Effector CD8-positive, alpha-beta T cell (primary cell): ENCODE measurements at places on chromosomes 3 and 15.

DNA sequence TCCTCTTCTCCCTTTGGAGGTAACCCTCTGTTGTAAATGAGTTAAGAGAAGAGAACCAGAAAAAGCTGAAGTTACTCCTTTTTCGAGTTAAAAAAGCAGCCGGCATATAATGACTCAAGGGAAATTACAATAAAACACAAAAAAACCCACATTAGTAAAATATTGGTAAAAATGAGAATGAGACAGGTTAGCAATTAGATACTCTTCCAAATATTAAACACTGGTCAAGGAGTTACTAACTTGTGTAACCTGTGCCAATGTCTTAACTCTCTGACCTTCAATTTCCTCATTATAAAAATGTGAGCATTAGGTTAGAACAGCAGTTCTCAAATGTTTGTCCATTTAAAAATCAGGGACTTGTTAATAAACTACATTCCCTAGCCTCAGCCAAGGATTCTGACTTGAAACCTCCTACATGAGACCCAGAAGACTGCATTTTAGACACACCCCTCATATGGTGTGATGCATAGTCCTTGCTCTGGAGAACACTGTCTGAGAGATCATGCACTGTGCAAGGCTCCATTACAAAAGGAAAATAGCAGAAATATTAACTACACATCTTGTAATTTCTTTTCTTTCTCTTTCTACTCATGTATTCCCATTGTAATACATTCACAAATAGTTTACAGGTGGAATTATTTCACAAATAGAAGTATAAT is 42.7 kb upstream of the TOP2B start:
- no peak for DNase-seq

DNA sequence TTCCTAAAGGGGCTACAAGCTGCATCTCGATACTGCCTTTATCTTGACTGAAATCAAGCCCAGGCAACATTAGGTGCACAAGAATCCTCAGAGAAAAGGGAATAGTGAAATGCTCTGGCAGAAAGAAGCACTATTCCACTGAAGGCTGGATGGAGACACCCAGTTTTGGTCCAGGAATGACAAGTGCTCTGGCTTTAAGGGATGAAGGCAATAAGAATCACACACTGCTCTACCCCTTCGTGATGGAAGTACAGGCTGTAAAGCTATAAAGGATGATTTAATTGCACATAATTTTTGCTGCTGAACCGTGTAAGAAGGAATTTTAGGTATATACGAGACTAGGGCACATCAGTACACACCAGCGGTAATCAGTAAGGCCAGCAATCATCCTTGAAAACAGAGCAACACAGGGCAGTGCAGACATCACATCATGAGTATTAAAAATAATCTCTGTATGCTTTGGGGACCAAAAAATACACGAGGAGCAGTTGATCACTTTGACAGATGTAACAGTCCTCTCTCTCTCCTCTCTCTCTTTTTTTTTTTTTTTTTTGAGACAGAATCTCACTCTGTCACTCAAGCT is 414.6 kb upstream of the TBL1XR1 start:
- no peak for DNase-seq

DNA sequence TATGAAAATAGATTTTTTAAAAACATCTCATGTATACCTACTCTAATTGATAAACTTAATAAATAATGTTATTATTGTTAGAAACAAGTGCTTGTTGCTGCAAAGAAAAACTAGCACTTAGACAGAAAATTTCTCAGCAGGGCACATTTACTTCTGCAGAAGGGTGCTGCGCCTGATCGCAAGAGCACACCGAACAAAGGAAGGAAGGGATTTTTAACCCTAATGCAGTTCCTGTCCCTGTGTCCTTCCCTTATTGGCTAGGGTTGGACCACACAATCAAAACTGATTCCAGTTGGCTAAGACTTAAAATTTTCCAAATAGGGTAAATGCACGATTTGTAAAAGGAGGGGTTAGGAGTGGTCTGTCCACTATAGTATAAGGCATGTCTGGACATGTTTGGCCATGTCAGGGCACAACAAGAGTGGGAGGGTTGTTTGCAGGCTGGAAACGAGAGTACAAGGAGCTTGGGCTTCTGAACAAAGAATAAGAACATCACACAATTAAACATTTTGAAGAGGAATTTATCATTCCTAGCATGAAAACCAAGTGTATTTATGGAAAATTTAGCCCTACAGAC is 4.7 kb downstream of the DTWD1 start:
- DNase-seq = no peak

GRCh38 chr3:100590114-100590839 is 19.1 kb upstream of the ADGRG7 start:
- peak; percentile 37 for DNase-seq

DNA sequence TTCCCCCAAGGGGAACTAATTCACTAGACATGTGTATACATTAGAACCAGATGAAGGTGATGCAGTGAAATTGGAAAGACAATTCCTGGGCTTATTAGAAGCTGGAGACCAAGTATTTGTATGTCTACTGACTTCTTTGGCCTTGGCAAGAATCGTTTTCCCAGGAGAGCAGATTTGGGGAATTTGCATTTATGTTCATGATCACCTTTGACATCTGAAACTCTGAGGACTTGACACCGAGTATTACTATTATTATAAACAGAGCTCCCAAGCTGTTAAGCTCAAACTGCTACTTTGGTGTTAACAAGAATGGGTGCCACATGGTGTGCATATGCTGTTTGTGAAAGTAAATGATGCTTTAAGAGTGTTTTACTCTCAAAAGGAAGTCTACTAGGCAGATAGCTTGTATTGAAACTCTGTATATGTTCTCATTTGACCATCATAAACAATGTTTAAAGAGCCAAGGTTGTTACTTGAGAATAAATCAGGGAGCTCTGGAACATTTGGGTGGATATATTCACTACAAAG is 519.8 kb upstream of the GOLIM4 start:
- DNase-seq = no peak

DNA sequence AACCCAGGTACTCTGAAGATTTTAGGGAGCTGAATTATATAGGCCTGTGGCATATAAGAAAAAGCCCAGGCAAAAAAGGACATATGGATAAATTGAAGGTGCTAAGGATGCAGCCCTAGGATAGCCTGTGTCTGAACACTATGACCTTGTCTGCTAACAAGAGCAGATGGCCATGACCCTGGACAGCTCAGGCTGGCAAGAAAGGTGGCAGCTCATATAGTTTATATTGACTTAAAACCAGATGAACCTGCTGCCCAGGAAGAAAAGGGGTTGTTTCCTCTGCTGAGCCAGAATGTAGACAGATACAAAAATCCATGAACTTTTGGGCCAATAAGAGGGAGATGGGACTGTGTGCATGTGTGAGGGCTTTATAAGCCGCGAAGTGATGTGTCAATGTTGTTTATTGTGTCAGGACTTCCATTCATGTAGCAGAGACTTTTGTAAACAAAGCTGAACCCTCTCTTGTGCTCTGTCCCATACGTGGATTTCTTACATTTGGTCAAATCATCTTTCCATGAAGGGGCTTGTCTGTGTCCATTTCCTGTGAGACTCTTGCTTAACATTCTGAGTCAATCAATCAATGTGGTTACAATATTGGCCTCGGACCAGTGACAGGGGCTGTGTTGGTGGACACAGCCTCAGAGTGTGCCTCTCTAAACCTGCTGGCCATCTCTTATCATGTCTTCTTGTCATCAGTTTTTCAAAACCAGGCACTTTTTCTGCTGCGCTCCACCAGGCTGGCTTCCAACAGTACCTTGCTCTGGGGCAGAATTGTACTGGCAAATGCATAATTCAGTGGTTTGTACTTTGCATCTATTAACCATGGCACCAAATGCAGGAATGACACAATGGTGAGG is 321.2 kb downstream of the WDR72 start:
- DNase-seq = no peak

DNA sequence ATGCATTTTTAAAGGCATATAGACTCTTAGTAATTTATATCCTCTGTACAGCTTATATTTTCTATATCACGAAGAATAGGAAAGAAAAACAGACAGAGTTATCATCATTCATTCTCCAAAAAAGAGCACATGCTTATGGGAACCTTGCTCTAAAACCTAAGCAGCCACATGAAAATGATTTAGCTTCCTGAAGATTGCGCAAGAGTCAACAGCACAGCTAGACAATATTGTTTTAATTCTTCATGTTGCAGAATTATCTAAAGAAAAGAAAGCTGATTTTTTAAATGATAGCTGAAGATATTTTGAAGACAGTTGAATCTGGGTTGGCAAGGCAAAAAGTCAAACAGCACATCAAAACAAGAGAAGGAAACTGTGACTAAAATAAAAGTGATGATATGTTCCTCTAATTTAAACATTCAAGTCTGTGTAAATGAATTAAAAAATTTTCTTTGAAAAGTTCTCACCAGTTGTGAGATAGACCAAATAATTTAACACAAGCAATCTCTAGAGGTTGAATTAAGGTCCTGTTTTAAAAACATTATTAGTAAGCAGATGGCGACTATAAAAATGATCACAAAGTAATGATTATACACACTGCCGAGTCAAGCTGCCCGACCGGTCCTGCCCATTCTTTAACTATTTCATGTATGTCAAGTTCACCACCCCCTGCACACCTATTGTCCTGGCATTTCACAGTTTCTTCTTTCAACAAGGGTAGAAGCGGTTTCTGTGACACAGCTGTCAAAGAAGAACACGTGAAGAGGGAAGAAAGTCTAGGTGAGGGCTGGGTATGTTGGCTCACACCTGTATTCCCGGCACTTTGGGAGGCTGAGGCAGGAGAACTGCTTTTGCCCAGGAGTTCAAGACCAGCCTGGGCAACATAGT is 74.2 kb upstream of the BHLHE40 start:
- DNase-seq = no peak

DNA sequence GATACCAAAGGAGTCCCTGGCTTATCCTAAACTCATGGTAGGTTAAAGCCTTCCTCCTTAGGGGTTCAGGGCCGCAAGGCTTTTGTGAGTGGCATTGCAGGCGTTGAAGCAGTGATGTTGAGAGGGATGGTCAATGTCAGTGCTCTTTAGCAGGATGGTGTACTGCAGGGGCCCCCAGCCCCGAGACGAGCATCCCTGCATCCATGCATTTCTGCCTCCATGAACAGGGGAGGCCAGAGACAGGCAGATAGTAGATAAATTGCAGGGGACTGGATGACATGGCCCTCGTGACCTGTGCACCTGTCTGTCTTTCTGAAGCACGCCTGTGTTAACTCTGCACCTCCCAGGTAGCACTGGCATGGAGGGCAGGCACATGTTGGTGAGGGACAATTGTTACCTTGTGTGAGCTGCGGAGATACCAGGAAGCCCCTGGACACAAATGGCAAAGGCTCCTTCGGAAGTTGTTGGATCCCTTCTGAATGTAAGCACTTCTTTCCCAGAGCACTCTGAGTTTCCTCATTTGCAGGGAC is 133.5 kb downstream of the SNRPN start:
- no peak for DNase-seq

DNA sequence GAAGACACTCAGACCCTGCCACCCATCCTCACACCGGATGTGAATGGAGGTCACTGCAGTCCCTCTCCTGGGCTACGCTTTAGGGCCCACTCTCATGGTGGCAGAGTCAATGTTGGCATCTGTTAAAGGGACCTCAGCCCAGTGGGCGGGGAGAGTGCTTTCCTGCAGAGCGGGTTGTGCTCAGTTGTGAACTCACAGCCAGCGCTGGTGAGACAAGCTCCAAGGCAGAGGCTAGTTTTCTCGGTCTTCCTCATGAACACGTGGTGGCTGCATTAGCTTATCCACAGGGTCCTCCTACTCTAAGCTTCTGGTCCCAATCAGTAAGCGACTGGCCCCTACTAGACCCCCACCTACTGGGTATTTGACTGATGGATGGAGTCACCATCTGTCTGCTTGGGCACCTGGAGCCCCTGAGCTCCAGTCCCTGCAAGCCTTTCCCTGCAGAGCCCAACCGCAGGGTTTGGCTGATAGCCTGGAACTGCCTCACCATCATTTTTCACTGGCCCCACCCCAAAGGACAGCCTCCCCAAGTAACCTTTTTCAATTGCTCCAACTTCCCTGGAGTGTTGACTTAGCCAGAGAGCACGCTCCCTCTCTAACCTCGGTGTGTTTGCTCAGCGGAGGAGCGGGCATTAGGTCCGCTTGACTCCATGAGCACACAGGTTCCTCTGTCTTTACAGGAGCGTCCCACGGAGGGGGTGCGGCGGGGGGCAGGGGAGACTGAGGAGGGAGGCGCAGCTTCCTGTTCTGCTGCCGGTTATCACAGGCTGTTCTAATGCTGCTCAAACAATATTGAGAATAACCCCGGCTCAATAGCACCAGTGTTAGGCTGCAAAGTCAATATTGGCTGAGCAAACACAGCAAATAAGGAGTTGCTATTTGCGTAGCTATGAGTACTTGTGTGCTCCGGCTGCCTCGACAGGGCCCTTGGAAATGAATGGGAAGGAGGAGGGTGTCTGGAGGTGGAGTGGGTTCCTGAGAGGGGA is 141.7 kb downstream of the RPLP1 start:
- DNase-seq = no peak

DNA sequence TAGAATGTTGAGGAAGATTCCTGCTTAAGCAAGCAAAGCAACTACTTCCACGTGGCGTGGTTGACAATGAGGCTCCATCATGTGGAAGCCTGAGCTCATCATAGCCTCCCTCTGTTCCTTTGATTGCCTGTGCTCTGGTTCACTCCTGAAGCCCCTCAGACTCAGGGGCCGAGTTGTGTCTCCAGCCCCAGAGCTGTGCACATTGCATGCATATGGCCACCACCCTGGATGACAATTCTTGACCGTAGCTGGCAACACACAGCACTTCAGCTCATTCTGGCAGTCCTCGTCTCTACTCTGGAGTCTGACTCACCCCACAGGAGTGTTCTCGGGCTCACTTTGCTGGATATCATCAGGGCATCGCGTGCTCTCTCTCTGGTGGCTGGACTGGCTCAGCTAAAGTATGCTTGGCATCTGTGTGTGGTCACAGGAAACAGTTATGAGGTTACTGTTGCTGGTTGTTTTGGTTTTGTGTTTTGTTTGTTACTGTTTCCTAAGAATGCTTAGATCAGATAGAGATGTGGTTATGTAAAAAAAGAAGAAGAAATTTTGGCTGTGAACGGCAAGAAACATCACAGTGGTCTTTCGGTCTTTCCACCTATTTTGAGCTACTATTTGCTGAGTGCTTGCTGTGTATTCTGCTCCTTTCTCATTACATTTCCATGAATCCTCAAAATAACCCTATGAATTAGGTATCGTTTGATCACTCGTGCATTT is 41.6 kb upstream of the MRPS22 start:
- DNase-seq = no peak

- no peak for DNase-seq
Measured at GRCh38 chr3:9395570-9396300, 1.7 kb upstream of the SETD5 start.
